ENCODE measurements at places on chromosomes 3 and 15. TPM values are rescaled to one million over a fixed set of nuclear protein-coding genes. Genes with fewer than 3 reads are reported as not detected.

DNA sequence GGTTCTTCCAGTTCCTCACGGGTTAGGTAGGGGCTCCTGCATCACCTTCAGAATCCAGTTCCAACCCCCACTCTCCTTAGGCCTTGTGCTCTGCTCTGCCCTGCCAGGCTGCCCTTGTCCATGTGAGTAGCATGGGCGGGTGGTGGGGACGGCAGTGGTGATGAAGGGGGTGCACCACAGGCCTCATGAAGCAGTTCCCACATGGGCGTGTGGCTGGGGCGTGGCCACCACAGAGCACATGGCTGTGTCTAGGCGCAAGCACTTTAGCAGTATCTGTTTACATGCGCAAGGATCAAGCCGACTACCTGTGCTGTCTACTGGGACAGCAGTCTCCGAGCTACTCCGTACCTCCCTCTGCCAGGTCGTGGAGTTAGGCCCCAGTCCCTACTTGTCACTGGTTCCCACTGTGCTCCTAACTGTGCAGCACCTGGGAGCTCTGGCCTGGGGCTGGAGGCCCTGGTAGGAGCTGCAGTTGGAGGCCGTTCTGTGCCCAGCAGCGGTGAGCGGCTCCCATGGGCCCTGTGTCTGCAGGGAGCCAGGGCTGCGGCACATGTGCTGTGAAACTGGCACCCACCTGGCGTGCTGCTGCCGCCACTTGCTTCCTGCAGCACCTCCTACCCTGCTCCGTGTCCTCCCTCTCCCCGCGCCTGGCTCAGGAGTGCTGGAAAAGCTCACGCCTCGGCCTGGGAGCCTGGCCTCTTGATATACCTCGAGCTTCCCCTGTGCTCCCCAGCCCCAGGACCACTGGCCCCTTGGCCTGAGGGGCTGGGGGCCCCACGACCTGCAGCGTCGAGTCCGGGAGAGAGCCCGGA is 53.5 kb downstream of the PLXNA1 start:
- DNase-seq, result peak; percentile 51

DNA sequence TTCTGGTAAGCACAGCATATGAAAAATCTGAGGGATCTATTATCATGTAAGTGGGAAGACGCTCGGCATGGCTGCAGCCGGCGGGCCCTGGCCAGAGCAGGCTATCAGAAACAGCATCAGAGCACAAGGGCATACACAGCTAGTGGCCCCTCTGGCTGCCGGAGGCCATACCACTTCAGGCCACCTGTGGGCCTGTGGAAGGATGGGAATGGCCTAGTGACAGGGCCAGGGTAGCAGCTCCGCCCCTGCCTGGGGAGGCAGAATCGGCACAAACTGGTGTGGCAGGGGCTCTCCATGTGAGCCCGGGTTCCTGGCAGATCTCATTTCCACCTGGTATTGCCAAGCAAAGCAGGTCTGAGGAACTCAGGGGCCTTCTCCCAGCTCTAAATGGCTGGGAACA is 46.4 kb downstream of the SH3BP5 start:
- DNase-seq, result no peak

- no peak for DNase-seq
Measured at GRCh38 chr3:38585791-38586420, 63.6 kb downstream of the SCN5A start.

GRCh38 chr15:29889542-29890329 is 67.5 kb upstream of the TJP1 start:
- DNase-seq, result no peak

Gene ISG20
- 7.0 TPM for total RNA-seq

Gene SLC12A1
- total RNA-seq, result not detected

- no peak for DNase-seq
Measured at GRCh38 chr15:73650416-73651126, 17.4 kb upstream of the NPTN start.

DNA sequence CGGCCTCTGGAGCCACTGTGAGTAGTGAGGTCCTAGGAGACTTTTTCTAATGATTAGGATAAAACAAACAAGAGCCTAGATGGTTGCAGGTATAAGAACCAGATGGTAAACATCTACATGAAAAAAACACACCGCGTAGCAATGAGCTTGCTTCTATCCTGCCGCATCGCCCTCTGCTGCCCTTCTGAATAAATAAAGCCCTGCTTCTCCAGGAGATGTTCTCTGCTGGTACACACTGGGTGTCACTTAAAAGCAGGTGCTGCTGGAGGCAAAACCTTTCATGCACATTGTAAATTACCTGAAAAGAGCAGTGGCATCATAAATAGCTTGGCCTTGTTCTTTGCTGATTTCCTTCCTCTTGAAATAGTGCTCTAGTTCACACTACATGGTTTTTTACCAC is 164.4 kb upstream of the TOPAZ1 start:
- DNase-seq, result no peak

Gene CCR3
- not detected for total RNA-seq

- no peak for DNase-seq
Measured at GRCh38 chr15:63072023-63072650, 29.6 kb downstream of the TPM1 start.

GRCh38 chr3:43211681-43212080 is 74.7 kb upstream of the SNRK start:
- no peak for DNase-seq

Gene LINGO1
- 0.39 TPM for total RNA-seq

Gene TICRR
- total RNA-seq, result 0.24 TPM

Gene ANKRD63
- 0.24 TPM for total RNA-seq

DNA sequence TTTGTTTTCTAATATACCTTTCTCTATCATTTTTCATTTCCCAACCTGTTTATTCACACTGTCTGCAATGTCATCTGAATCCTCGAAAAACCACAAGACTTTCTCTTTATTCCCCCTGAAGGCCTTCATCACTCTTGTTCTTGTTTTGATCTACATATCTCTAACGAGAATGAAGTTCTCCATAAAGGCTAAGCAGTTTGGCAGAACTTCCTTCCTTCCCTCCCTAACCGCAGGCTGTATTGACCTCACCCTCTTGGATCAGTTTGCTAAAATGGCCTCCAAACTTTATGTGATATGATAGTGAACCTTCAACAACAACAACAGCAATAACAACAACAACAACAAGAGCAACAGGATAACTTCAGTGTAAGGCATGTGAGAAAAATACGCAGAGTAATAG is 392.8 kb downstream of the TIGIT start:
- no peak for DNase-seq

- no peak for DNase-seq
Measured at GRCh38 chr3:37680401-37680800, 181.3 kb upstream of the CTDSPL start.

Gene RPL39L
- total RNA-seq, result 1.2 TPM

DNA sequence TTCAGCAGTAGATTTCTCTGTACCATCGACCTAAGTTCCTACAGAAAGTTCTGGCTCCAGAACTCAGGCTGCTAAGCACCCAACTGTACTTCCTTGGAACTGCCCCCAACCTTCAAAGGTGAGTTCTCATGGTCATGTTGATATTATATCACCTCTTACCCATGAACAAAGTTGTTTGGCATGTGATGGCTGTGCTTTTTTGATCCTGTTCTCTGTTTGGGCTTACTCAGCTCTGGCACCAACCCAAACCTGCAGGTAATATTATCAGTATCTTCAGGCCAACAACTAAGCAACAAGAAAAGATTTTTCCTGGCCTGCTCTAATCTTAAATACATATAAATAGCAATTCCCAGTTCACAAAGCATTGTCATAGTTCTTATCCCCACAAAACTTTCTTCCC is 318.7 kb upstream of the LMCD1 start:
- no peak for DNase-seq

Gene C3orf70
- 0.06 TPM for total RNA-seq

DNA sequence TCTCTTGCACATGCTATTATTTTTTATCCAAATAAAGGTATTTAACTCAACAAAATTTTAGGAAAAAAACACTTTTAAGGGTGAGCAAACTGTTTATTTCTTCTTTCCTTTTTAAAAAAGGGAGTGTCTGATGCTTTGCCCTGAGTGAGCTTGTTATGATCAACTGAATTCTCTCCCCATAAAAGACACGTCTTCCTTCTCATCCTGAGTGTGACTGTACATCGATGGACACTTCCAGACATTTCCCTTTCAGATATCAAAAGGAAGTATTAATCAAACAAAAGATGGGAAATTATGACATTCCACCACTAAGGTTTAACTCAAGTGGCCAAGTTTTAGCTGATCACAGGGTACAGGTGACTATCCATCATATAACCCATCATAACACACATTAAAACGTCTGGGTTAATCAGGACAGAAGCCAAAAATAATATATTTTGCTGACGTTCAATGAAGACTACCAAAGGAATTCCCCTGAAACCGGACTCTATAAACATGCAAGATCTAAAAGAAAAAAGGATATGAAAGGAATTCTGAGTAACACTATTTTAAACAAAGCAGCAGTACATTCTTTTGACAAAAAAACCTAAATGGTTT is 354.8 kb downstream of the MECOM start:
- DNase-seq, result no peak

DNA sequence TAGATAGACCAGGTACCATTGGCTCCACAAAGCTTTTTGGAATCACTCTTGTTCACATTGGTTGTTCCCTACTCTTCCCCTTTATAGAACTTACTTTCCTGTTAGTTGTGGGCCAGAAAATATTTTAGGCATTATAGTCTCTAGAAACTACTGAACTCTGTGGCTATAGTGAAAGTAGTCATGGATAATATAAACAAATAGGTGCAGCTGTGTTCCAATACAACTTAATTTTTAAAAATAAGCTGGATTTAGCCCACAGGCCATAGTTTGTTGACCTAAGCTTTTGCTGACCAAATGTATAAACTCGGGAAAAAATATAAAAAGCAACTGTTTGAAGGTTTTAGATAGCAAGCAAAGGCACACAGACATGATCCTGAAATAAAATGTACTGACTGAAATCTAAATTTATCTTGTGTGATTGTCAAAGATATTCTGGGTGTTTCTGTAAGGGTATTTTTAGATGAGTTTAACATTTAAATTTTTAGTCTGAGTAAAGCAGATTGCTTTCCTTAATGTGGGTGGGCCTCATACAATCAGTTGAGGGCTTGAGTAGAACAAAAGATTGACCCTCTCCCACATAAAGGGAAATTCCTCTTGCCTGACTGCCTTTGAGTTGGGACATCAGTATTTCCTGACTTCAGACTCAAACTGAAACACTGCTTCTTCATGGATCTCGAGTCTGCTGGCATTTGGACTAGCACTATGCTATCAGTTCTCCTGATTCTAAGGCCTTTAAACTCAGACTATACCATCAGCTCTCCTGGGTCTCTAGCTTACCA is 13.2 kb downstream of the IQCB1 start:
- no peak for DNase-seq

Gene MRPL47
- 20.6 TPM for total RNA-seq

- no peak for DNase-seq
Measured at GRCh38 chr15:51318382-51319150, 19.8 kb downstream of the CYP19A1 start.

DNA sequence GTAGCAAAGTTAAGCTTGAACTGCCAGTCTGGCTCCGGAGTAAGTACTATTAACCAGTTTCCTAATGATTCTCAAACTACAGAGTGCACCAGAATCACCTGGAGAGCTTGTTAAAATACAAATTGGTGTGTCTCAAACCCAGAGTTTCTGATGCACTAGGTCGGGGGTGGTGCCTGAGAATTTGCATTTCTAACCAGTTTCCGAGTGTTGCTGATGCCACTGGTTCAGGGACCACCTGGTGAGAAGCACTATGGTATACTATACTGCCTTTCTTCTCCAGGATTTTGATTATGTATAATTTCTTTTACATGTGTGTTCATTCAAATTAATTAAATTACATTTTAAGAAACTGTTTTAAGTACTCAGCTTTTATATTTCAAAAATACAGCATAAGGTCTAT is 48.8 kb upstream of the PLSCR5 start:
- no peak for DNase-seq

Gene TGM4
- not detected for total RNA-seq

- no peak for DNase-seq
Measured at GRCh38 chr3:178947738-178948137, 123.9 kb downstream of the ZMAT3 start.

GRCh38 chr3:8983591-8983990 is 20.3 kb upstream of the RAD18 start:
- DNase-seq, result no peak

DNA sequence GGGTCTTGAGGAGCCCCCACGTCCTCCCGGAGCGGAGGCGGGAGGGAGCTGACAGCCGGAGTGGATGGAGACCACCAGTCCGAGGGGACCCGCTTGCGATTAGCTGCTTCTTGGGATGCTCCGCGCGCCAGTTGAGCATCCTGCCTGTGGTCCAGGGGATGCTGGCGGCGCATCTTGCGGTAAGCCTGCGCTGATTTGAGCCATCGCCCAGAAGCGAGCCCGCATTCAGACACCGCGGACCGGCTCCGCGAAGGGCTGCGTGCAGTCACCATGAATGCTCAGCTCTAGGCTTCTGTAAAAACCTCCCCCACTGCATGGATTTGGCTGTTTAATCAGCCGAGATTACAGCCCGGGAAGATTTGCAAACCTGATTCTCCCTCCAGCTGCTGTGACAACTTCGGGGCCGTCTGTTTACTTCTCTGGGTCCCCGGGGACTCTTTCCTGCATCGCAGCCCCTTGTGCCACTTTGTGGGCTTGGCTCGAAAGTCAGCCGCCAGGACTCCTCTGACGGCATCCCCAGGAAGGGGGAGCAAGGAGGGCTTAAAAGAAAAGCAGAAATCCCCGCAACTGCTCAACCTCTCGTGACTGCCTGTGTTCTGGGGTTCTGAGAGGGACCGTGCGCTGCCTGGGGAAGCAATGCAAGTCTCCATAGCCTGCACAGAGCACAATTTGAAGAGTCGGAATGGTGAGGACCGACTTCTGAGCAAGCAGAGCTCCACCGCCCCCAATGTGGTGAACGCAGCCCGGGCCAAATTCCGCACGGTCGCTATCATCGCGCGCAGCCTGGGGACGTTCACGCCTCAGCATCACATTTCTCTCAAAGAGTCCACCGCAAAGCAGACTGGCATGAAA is 171.1 kb downstream of the KCNAB1 start:
- DNase-seq, result no peak

DNA sequence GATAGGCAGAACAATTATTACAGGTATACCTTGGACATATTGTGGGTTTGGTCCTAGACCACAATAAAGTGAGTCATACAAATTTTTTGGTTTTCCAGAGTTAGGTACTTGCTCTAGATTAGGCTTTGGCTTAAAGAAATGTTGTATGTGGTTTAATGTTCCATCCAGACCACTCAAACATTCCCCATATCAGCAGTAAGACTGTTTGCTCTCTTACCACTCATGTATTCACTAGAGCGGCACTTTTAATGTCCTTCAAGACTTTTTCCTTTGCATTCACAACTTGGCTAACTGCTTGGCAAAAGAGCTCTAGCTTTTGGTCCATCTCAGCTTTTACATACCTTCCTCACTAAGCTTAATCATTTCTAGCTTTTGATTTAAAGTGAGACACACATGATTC is 250.5 kb upstream of the SETMAR start:
- DNase-seq, result no peak
